ENCODE measurements at places on chromosomes 5 and 9.

GRCh38 chr5:35269006-35269405 lies 38.7 kb upstream of the PRLR start:
- no peak for DNase-seq

- DNase-seq, result no peak
Observed at GRCh38 chr5:103441523-103441922, 121.1 kb downstream of the NUDT12 start.

- DNase-seq, result peak; percentile 41
Observed at GRCh38 chr9:21252721-21253547, 13.1 kb upstream of the IFNA14 start.

- no peak for DNase-seq
Observed at GRCh38 chr9:97562542-97562941, 61.1 kb downstream of the TMOD1 start.

GRCh38 chr5:36360307-36360706 lies 58.6 kb upstream of the RANBP3L start:
- DNase-seq, result no peak

GRCh38 chr5:93188876-93189485 lies 392.0 kb downstream of the NR2F1-AS1 start:
- no peak for DNase-seq

- DNase-seq, result no peak
Observed at GRCh38 chr9:36006549-36007315, 30.0 kb upstream of the RECK start.

- DNase-seq, result no peak
Observed at GRCh38 chr5:93090698-93091097, 490.3 kb downstream of the NR2F1-AS1 start.

DNA sequence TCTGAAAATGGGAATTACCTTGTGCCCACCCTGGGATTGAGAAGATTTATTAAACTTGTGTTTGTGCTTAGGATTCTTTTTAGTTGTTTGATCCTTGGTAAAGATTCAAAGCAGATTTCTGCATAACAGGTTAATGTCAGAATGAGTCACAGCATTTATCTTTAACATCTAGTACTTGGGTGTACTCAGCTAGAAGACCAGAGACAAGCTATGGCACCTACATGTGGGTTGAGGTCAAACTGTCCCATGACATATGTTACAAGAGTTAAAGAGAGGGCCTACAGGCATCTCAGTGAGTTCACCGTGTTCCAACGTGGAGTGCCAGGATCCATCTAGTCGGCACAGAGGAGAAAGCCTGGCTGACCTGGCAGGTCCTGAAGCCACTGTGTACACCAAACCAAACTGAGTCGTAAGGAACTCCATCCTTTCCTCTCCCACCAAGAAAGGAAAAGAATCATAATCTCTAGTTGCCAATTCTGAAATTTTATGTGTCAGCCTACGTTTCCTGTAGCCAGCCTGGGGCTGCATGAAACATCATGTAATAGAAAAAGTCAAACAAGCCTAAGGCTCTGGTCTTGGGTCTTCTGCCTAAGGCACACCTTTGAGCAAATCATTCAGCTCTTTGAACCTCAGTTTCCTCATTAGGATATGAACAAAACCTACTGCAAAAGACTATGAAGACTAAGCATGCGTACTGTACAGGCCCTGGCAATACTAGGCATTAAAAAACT lies 73.7 kb downstream of the RCL1 start:
- peak; percentile 20 for DNase-seq

DNA sequence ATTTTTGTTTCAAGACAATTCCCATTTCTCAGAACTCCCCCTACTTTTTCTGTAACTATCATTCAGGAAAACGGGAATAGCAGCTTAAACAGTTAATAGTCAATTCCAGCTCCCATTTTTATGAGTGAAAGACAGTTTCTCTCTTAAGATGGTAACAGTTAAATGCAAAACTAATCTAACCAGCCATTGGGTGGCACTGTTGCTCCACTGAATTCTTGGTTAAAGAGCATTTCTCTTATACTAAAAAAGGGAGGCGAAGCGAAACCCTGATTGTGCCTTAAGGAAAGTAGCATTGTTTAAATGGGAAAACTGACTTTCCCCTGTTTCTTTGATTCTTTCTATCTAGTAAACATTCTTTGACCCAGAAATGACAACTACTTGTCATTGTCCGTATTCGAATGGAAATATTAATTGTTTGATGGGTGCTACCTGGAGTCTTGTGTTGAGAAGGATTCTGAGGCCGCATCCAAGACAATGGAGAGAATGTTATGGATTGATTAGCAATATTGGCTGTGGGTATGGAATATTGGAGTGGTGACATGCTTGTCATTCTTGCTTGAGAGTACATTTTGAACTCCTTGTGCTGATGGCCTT lies 507.8 kb downstream of the MAT2B start:
- peak; percentile 27 for DNase-seq

- DNase-seq, result peak; percentile 38
Observed at GRCh38 chr5:171841984-171842776, 56.6 kb downstream of the SMIM23 start.

GRCh38 chr9:3682186-3682585 lies 156.4 kb upstream of the RFX3 start:
- DNase-seq, result peak; percentile 1

DNA sequence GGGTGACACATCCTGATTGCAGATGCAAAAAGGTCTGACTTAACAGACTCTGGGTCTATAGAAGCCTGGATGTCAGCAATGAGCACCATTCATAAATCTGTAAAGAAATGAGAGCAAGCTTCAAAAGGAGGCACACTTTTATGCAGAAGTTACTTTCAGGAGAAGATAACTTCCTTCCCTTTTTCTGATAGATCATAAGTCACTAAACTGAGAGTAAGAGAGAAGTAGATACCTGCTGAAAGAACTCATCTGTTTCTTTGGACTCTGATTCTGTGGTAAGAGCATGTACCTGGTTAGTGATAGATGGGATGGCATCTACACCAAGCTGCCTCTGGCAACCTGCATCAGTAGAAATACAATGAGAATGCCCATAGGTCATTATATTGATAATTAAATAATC lies 525.6 kb downstream of the CETN3 start:
- DNase-seq, result no peak

GRCh38 chr9:12884736-12885395 lies 110.0 kb downstream of the LURAP1L start:
- DNase-seq, result peak; percentile 68

DNA sequence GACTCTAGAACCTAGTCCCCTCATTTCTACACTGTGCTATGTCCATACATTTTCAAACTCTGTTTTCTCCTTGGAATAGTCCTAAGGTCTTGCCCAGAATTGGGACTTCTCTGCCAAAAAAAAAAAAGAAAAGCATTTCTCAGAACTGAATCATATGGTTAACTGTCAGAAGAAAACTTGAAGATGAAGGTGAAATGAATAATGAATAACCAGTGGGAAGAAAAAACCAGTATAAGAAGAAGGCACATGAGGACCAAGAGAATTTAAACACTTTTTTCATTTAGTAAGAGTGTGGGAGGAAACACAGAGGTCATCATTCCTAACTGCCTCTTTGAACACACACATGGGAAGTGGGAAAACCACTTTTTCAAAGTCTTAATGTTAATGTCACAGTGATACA lies 197.7 kb downstream of the PRELID2 start:
- peak; percentile 68 for DNase-seq

GRCh38 chr9:135032868-135033460 lies 54.5 kb upstream of the OLFM1 start:
- no peak for DNase-seq

DNA sequence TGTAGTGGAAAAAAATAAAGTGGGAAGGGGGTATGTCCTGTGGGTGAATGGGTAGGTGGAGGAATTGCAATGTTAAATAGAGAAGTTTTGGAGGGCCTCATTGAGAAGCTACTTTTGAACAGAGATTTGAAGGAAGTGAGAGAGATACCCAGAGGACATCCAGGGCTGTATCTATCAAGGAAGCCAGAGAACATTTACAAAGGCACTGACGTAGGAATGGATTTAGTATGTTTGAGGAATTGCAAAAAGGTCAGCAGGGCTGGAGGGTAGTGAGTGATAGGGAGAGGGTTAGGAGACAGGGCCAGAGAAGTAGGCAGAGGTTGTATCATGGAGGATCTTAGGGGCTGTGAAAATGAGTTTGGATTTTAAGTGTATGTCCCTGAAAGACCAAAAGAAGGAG lies 13.9 kb downstream of the PTTG1 start:
- DNase-seq, result no peak

- DNase-seq, result no peak
Observed at GRCh38 chr5:44160369-44160768, 228.9 kb downstream of the FGF10 start.

DNA sequence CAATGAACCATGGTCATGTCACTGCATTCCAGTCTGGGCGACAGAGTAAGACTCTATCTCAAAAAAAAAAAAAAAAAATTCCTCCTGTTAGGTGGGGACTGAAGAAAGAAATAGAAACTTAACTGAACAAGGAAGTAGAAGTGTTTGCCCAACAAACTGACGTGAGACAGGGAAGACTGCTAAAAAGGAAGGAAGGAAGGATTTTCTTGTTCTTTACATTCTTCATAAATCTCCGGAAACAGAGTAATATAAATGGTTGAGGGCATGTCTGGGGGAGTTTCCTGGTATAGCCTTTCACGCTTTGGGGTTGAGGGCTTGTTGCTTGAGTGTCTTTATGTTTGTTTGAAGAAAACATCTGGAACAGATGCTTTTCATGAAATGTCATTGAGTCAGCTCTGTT lies 3.1 kb downstream of the TOR1B start:
- DNase-seq, result no peak

- DNase-seq, result peak; percentile 95
Observed at GRCh38 chr9:99365233-99365980, 143.3 kb downstream of the SEC61B start.

DNA sequence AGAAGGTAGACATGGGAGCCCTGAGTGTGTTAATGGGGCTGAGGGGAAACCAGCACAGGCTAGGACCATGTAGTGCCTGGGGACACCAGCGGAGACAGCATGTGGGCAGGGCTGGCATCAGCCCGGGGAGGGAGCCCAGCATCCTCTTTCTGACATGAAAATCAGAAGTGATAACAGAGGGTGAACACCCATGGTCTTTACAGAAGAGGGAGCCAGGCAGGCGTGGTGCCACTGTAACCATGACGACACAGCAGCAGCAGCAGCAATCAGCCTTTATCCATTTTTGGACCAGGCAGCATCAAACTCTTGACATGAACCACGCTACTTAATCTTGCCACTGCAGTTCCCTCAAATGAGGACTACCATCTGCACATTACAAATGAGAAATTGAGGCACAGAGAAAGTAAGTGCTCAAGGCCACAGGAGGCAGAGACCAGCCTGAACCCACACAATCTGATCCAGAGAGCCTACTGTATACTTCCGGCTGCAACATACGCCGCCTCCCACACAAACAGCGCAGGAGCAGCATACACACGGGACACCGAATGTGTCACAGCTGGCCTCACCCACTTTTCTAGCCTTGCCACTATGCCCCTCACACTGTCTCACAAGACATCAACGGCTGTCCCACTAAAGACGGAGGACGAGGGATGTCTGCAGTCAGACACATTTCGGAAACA lies 23.8 kb downstream of the CAMSAP1 start:
- no peak for DNase-seq

DNA sequence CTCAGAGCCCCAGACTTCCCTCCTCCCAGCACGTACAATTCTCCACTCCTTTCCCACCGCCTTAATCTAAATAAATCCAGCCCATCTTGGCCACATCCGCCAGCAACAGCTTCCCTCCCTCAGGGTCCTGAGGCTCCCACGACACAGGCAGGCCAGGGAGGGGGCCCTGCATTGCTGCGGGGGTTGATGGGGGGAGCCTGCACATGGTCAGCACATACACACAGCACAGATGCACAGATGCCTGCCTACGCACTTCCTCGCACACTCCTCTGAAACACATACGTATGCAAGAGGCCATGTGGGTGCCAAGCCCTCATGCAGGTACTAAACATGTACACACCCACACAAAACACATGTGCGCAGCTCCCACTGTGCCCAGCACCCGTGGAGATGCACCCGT lies 14.8 kb downstream of the PDGFRB start:
- peak; percentile 97 for DNase-seq

GRCh38 chr5:133321833-133322420 lies 270.1 kb downstream of the HSPA4 start:
- no peak for DNase-seq

GRCh38 chr9:111720174-111720573 lies 58.8 kb downstream of the GNG10 start:
- peak; percentile 30 for DNase-seq

DNA sequence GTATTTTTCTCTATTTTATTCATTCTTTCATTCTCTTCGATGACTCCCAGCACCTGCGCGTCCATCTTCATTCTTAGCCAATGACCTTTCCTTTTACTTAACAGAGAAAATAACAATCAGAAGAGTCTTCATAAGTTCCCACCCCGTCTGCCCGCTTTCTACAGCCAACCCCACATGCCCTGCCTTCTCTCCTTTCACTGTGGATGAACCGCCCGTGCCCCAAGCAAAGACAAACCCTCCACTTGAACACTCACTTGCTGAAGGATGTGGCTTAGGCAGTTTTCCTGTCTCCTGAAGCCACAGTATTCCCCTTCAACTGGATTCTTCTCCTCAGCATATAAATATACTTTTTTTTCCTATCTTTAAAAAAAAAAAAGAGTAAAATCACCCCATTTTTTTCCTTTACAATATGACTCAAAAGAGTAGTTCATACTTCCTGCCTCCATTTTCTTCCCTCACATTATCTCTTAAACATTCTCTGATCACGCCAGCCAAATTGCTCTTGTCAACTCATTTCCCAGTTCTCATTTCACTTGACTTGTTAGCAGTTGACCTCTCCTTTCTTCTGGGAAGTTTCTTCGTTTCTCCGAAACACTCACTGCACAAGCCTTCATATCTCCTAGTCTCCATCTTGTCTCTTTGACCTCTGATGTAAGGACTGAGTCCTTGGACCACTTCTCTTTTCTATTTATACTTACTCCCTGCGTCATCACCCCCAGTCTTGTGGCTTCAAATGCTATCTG lies 11.1 kb downstream of the NIPSNAP3B start:
- DNase-seq, result no peak

GRCh38 chr5:36665628-36666027 lies 59.2 kb downstream of the SLC1A3 start:
- DNase-seq, result no peak
